Naive thymus-derived CD4-positive, alpha-beta T cell (primary cell): ENCODE measurements at places on chromosomes 2 and 18.

- DNase-seq, result no peak
Observed at GRCh38 chr2:224927011-224927410, 115.3 kb downstream of the DOCK10 start.

- DNase-seq, result peak; percentile 26
Observed at GRCh38 chr2:134282629-134283400, 28.9 kb downstream of the MGAT5 start.

DNA sequence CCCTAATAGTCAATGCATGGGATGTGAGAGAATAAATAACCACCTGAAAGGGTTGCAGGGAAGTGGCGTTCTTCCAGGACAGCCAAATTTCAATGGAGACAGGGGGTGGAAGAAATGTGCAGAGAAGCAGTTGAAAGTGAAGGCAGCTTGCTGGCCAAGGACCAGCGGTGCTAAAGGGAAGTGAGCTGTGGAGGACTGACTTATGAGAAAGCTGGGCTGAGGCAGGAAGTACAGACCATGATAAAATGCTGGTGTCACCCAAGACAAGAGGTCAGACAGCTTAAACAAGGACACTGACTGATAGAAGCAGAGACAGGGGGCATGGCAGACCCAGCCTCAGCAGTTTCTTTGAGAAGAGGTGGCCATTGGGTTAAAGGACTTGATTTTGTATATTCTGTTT lies 106.7 kb downstream of the DTNB start:
- no peak for DNase-seq

DNA sequence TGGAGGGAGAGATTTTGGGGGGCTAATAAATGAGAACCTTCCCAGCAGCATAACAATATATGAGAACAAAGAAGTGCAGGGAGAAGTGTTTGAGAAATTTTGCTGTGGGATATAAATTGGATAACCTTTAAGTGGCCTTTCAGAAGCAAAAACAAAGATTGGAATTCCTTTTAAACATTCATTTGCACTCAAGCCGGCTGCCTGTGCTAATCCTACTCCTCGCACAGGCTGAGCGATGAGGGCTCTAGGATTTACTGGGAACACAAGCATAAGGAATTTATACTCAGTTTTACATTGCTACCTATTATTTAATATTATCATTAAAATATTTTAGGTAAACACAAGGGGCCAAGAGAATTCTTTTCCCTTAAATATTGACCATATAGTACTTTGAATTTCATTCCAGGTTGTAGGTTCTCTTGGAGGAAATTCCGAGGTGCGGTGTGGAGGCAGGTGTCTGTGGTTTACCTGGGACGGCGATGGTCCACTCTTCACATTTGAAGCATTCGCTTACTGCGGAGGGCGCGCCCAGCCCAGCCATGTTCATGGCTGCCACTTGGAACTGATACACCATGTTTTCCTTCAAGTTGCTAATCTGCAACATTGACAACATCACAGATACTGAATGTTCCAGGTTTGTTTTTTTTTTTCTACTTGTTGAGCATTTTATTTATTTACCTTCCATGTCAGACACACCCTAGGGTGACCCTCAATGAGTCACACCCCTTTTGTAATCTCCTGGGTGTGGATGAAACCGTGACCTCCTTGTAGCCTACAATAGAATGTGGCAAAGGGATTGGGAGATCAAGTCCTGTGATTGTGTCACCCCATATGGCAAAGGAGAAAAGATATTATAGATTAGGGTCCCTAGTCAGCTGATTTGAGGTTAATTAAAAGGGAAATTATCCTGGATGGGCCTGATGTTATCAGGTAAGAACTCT lies 100.1 kb downstream of the MYOM1 start:
- no peak for DNase-seq

DNA sequence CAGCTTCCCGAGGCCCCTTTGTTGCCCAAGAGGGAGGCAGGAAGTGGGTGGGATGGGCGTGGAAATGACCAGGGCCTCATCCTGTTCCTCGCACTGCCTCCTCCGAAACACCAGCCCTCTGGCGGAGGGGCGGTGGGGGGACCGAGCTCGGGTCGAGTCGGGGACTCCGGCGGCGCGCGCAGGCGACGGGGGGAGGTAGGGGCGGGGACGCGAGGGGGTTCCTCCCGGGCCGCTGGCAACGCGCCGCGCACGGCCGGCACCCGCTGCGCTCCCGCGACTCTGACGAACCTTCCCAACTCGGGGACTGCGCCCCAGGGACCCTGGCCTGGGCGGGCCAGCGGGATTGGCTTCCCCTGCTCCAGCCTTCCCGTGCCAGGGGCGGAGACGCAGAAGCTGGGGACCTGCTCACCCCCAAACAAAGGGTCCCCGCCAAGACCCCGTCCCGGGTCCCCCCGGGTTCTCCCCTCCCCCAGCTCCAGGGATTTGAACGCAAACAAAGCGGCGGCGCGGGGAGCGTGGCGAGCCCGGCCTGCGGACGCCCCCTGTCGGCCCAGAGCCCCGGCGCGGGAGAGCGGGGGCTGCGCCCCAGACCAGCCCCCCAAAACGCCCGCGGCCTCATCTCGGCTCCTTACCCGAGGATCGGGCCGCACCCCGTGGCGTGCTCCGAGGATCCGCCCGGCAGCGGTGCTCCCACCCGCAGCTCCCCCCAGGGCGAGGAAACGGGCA lies 1.2 kb downstream of the SEMA4C start:
- peak; percentile 71 for DNase-seq
